ENCODE measurements at places on chromosomes 6 and 20.

DNA sequence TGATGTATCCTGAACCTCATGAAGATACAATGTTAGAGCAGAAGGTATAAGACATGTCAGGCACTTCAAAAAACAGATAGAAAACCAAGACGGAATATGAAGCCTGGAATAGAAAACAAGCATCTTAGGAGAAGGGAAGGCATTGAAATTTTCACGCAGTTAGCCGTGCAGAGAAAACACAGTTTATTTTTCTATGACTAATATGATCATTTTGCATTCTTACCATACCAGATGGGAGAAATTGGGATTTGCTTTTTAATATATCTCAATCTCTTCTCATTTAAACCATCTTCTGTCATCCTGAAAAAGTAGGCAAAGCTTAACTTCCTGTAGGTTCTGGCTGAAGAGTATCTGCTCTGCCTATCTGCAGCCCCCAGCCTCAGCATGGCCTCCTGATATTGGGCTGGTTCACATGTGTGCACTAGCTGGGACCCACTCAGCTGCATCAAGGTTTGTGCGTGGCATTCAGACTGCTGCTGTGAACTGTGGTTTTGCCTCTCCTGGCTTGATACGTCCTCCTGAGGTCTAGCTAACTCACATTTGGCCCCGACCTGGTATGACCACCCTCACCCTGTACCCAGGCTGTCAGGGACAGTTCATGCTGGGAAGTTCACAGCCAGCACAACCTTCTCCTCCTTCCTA, 392.5 kb upstream of the SASH1 start:
- no peak for DNase-seq

GRCh38 chr6:44701038-44701636, 313.6 kb downstream of the CDC5L start:
- no peak for DNase-seq

- DNase-seq = no peak
Observed at GRCh38 chr20:34621383-34622367, 55.2 kb downstream of the PIGU start.

GRCh38 chr6:148855744-148856143, 108.9 kb downstream of the UST start:
- DNase-seq = no peak

DNA sequence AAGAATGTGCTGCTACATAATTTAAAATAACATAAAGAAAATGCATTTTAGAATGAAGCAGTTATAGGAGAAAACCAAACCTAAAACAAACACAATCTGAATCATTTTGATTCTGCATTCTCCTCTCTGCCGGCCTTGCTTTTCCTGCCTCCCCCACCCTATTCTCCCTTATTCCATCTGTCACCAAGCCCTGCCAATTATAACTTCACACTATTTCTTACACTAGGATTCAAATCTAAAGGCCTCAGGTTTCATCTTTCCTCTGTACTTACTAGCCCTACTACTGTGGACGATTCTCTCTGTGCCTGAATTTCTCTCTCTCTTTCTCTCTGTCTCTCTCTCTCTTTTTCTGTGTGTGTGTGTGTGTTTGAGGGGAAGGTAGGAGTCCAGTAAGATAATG, 18.7 kb upstream of the PRIM2 start:
- DNase-seq = no peak

DNA sequence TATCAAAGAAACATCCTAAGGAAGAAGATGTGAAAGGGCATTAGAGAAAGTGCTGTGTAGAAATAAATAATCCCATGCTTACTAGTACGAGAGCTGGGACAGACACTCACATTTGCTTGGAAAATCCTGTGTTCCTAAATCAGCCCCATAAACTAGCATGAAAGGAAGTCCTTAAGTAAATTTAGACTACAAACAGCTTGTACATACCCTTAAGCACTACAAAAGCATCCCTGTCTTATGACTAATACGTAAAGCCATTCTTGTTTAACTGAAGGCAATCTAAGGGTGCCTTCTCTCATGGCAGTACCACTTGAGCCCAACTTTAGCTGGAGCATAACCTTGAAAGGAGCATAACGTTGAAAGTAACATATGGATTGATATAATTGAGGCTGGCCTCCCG, 15.4 kb upstream of the FOXQ1 start:
- DNase-seq = no peak

DNA sequence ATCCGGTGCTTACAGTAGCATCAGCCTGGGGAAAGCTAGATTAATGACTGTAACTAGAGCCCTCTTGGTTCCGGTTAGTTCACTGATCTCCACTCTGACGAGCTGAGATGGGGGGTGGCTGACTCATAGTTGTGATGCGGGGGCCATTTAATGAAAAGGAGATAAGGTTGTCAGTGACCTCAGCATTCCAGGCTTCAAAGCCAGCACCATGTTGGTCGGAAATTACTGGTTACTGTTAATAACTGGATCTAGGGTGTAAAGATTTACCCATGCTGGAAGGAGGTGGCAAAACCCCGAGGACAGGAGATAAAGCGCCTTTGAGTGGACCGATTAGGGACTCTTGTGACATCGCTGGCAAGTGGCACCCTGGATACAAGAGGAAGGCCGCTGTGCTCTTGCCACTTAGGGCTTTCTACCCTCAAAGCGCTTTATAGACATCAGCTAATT, 21.1 kb downstream of the FOXC1 start:
- DNase-seq = no peak

All from HS-5 (cell line).